Endodermal cell (in vitro differentiated cells): ENCODE measurements at places on chromosomes 7 and 10. TPM values are rescaled to one million over a fixed set of nuclear protein-coding genes. Genes with fewer than 3 reads are reported as not detected.

DNA sequence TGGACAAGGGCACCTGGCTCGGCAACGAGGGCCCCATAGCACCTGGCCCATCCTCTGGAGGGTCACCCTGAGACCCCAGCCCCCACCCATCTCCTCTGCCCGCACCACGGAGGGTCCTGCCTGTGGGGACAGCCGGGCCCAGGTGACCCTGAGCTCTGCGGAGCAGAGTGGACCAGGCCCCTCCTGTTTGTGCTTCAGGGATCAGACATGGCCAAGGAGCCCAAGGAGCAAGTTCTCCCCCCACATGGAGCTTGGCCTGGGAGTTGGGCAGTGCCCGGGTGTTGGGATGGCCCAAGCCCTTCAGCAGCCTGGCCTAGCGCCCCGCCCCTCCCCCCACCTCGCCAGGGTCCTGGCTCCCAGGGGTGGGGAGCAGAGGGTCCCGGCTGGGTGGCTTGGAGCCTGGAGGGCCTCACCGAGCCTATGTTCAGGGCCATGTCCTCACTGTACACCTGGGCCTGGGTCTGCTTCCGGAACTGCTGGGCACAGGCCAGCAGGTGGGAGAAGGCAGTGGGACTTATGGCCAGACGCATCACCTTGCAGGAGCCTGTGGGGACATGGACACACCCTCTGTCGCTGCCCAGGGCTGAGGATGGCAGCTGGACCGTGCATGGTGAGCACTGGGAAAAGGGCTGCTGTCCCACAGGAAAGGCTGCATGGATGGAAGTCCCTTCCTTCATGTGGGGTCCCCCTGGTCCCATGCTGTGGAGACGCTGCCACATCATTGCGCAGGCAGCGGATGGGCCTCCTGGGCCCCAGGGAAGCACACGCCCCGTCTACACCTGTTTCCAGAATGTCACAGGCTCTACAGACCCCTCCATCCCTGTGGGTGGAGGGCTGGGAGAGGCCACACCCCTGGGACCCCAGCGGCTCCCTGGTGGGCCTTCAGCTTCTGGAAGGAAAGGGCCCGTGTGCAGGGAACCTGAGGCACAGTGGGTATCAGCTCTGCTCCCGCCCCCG is 49.2 kb upstream of the NKX6-2 start:
- H3K27me3 ChIP-seq = peaks cover 5% of the 10 kb centered on the region
- no peak overlapping the region for H3K4me3 ChIP-seq
- H3K36me3 ChIP-seq = no peaks in the 10 kb centered on the region
- H3K27ac ChIP-seq = no peak overlapping the region
- DNase-seq = no peak
- H3K4me1 ChIP-seq = no peaks in the 10 kb centered on the region

DNA sequence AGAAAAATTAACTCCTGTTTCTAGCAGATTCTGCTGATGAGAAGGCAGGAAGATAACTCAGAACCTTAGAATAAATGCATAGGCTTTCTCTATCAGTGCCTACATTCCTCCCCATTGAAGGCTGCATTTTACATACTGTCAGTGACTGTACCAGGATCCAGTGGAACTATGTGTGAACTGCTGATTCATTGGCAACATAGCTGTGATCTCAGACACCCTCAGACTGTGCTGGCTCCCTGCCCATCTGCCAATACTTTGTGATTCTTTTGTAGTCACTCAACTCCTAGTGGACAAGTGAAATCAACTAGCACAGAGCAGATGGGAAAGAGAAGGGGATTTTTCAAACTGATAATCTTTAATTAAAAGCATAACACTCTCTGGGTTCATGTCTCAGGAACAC is 375.8 kb downstream of the MDFIC start:
- no peaks in the 10 kb centered on the region for H3K4me1 ChIP-seq
- DNase-seq = no peak
- no peak overlapping the region for H3K4me3 ChIP-seq
- no peaks in the 10 kb centered on the region for H3K36me3 ChIP-seq
- no peak overlapping the region for H3K27ac ChIP-seq

DNA sequence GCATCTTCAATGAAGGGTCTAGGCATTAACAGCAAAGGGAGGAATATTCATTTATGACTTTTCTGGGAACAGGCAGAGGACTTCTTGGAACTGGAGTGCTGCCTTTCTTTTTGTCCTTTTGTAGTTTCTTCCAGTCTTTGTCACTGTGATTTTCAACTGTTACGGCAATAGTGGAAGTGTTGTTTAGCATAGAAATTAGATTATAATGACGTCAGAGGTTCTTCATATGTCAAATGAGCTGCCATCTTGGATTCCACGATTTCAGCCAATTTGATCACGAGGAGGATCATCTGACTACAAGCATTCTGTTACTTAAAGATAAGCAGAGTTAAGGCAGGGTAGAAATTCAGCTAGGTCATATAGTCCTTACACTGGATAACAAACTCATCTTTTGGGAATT is 239.0 kb downstream of the NEBL start:
- H3K27me3 ChIP-seq = no peaks in the 10 kb centered on the region
- no peak overlapping the region for H3K27ac ChIP-seq
- H3K4me1 ChIP-seq = no peaks in the 10 kb centered on the region
- no peaks in the 10 kb centered on the region for H3K36me3 ChIP-seq

DNA sequence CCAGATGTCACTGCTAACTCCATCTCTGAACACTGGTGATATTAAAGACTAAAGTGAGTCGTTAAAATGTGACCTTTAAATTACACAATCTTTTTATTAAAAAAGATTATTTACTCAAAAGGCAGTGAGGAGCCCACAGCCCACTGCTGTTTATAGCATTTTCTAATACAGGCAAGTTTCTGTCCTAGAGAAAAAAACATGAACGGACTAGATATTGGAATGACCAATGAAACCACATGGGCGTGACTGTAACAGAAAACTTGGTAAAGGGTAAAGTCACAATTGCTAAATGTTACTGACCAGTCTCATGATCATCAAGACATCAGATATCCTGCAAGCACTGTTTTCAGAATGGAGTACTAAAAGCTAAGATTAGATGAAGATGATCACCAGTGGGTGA is 78.7 kb downstream of the FEZF1 start:
- H3K36me3 ChIP-seq = no peaks in the 10 kb centered on the region
- DNase-seq = no peak
- no peak overlapping the region for H3K4me3 ChIP-seq
- H3K27ac ChIP-seq = no peak overlapping the region
- H3K27me3 ChIP-seq = no peaks in the 10 kb centered on the region

DNA sequence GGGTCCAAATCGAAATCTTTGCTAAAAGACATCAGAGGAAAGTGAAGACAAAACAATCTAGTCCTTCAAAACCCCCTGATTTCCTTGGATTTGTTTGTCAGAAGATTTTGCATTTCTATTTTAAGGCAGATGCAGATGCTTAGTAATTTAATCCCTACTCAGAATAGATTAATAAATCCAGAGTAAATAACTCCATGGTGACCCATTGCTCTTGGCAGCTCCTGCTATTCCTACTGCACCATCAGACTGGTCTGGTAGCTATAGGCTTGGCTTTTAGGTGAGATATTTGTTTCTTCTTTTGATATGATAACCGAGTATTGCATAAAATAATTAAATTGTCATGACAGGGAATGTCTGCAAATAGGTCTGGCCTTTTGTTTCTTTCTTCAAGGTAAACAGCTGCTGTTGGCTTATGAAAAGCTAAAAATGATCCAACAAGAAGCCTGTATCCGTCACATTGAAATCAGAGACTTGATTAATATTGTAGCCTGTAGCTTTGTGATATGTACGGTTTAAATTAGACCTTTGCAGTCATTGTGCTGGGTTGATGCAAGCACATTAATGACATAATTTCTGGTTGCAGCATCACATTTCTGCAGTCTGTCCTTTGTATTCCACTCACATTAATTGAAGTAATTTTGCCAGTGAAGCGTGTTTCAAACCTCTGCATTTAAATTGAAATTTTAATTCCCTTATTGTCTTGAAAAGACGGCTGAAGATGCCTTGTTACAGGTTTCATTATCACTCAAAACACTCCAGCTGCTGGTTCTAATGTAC is 40.7 kb downstream of the EXOC4 start:
- peaks cover 8% of the 10 kb centered on the region for H3K4me1 ChIP-seq
- no peaks in the 10 kb centered on the region for H3K27me3 ChIP-seq
- peaks cover 46% of the 10 kb centered on the region for H3K36me3 ChIP-seq
- H3K27ac ChIP-seq = no peak overlapping the region
- DNase-seq = no peak
- no peak overlapping the region for H3K4me3 ChIP-seq

DNA sequence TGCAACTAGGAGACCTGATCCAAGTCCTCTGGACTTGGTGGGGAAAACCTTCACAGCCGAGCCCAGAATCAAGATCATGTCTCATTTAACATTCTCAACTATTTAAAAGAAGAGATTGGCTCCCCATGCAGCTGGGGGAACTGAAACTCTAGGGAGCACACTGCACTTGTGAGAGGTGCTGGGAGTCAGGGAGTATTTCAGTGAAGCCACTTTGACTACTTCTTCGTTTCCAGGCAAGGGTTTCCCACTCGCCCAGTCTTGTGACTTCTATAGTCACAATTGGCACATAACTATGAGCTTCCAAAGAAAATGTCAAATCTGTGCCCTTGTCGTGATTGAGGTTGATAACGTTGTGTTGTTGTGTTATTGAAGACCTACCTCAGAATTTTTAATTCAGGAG is 62.9 kb downstream of the AKR1B1 start:
- no peaks in the 10 kb centered on the region for H3K27me3 ChIP-seq
- DNase-seq = no peak
- no peak overlapping the region for H3K27ac ChIP-seq
- no peak overlapping the region for H3K4me3 ChIP-seq
- H3K36me3 ChIP-seq = no peaks in the 10 kb centered on the region

- peaks cover 36% of the 10 kb centered on the region for H3K36me3 ChIP-seq
- DNase-seq = no peak
- no peaks in the 10 kb centered on the region for H3K27me3 ChIP-seq
- peak overlapping the region; percentile 100 for H3K4me3 ChIP-seq
These were observed 1.1 kb downstream of the PSMA2 start for GRCh38 chr7:42930889-42931288.

DNA sequence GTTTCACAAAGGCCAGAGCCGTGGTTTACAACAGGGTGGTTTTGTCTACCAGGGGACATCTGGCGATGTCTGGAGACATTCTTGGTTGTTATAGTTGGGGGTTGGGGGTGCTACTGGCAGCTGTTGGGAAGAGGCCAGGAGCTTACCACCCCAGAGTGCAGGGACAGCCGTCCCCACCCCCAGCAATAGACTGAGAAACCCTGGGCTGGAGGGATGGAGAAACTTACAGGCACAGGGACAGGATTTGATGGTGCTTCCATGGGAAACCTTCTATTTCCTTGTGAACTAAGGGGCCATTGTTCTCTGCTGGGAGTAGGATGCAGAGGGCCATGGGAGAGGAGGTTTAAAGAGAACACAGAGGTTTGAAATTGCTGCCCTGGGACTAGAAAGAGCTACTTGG is 10.9 kb downstream of the ADCK2 start:
- no peak for DNase-seq
- no peaks in the 10 kb centered on the region for H3K27me3 ChIP-seq
- H3K4me3 ChIP-seq = no peak overlapping the region
- H3K4me1 ChIP-seq = peaks cover 6% of the 10 kb centered on the region

DNA sequence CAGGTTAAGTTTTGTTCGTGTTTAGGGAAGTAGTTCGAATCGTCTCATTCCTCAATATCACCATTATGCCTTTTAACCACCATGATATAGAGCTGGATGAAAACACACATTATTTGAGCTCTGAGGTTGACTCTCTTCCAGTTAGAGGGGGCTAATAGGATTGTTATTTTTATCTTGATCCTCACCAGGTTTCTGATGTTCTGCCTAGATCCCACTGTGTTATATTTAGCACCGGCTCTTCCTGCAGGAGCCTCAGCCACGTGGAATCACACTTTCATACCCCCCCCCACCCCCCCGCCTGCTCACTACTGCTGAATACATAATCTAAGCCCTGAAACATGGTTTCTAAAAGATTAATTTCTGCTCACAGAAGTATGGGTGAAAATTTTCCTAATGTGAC is 88.3 kb downstream of the NRCAM start:
- no peak overlapping the region for H3K27ac ChIP-seq
- H3K4me1 ChIP-seq = peaks cover 7% of the 10 kb centered on the region
- no peak overlapping the region for H3K4me3 ChIP-seq

DNA sequence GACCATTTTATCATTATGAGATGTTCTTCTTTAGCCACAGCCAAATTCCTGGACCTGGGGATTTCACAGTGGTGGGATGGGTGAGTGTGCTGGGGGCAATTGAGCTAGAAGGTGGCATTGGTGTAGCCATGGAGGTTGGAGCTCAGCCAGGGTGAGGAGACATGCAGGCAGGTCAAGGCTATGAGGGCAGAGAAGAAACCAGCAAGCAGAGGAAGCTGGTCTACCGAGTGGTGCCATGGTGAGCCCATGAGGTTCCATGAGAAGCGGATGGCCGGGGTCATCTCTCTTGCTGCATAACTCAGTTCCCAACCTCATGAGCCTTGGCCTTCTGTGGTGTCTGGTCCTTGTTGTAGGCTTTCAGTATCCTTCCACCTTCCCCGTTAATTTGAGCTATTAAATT is 91.4 kb downstream of the CARD11 start:
- H3K27ac ChIP-seq = no peak overlapping the region
- no peaks in the 10 kb centered on the region for H3K36me3 ChIP-seq
- DNase-seq = peak; percentile 12

DNA sequence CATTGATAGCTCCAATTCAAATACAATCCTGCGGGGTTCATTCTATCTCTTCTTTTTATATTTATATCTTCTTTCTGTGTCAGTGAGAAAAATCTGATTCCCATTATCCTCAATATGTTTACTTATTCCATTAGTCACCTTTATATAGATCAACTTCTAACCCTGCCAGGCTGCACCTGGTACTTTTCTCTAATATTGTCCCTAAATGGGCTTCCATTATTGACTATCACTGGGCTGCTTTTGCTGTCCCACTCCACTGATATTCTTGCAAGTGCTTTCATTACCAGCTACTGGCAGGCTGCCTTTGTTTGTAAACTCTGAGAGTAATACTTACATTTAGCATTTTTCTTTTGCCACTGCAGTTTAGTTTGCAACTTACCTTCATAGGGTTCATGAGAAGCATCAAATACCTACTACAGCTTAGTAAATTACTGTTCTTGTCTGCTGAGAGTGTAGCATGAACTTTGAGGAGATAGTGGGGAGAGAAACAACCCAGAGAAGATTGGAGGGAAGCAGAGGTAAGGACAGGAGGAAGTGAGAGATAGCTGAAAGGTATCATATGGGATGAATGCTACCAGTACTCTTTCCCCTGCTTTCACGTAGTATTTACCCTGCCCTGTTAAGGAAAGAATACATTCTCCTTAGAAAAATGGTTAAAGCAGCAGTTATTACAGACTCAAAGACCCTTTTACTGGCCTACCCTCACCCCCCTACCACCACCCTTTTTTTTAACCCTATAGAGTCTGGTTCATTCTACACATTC is 119.1 kb downstream of the PHTF2 start:
- no peak for DNase-seq
- peaks cover 2% of the 10 kb centered on the region for H3K4me1 ChIP-seq
- no peak overlapping the region for H3K27ac ChIP-seq

Gene PHYHIPL
- 0.32 and 0.68 TPM in 2 replicates for total RNA-seq

Gene SEMA4G
- 18.8 to 26.0 TPM (median 20.1 TPM) in 3 replicates for total RNA-seq

Gene GRM3
- total RNA-seq = 0.75 and 1.7 TPM in 2 replicates

Gene MPLKIP
- total RNA-seq = 32.6 to 53.5 TPM (median 49.1 TPM) in 3 replicates

Gene AHR
- 4.2 and 5.6 TPM in 2 replicates for total RNA-seq

Gene FBXO24
- 1.4 to 3.0 TPM (median 1.6 TPM) in 3 replicates for total RNA-seq

Gene ACTR3C
- total RNA-seq = not detected in 3 replicates
